ENCODE measurements at places on chromosomes 1 and 21. TPM values are rescaled to one million over a fixed set of nuclear protein-coding genes. Genes with fewer than 3 reads are reported as not detected.

DNA sequence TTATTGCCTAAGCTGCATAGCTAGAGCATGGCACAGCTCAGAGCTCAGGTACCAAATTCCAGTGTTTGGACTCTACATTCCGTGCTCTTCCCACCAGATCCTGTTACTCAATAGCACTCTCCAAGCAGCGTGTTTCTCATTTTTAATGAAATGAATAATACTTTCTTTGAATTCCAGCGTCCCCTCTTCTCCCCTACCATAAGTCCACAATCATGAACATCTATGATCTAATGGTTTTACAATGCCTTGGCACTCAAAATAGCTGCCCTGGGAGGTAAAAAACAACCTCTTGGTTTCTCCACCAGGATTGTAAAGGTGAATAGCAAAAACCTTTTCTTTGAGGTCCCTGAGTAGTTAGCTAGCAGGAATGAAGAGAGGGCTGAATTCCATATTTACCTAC is 480.0 kb upstream of the PKN2 start:
- DNase-seq, result no peak

DNA sequence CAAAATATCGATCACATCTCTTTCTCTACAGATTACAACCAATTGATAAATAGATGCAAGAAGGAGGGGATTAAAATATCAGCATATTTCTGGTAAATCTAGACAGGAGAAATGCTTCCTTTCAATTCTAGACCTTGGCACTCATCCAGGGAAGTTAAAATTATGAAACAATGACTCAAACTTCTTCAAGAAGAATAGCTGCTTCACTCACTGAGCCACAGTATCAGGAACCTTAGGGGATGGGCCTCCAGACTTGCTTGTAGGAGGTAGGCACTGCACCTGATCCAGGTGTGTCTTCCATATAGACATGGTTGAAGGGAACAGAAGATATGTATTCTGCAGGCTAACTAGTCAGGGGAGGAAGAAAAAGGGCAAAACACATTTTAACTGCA is 9.8 kb downstream of the SLAMF7 start:
- no peak for DNase-seq

- DNase-seq, result no peak
These were observed 33.8 kb upstream of the ERO1B start for GRCh38 chr1:236315518-236315917.

DNA sequence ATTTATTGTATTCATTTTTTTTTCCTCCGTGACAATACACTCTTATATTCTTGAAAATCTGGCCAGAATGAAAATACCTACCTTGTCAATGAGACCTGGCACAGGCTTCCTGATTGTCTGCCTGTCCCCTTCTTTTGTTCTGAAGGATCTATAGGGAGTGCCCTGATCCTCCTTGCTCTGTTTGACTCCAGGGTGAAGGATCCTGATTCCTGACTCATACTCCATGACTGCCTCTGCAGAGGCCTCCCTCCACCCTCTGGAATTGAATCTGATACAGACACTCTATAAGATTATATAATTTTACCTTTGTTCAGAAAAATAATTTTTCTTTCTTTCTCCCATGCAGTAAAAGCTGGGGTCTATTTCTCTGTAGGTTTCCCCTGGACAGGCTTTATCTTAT is 116.2 kb downstream of the HMCN1 start:
- no peak for DNase-seq

- DNase-seq, result no peak
These were observed 61.9 kb downstream of the WNT9A start for GRCh38 chr1:227885648-227886502.

DNA sequence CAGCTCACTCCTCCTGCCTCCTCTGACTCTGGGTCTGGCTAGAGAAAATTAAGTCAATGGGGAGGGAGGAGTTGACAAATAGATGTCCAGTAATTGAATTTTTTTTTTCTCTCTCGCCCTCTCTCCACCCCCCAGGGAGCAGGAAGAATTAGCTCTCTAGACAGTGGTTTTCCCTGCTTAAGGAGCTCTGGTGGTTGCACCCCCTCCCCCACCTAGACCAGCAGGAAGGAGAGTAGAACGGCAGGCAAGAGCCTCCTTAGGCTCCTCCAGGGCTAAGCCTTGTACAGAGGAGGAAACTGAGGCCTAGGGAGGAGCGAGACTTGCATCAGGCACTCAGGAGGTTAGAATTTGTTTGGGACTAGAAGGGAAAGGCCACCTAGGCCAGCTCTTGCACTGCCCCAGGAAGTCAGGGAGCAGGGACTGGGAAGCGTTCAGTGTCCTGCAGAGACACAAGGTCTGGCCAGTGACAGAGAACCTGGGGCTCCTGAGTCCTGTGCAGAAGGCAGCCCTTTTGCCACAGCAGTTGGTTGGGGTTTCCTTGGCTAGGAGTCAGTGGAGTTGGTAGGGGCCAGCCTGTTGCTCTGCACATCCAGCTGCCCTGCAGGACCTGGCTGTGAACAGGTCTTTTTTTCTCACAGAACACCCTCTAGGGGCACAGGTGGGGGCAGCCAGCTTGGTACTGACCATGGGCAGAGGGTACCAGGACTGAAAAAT is 49.5 kb upstream of the ACOT11 start:
- DNase-seq, result no peak

DNA sequence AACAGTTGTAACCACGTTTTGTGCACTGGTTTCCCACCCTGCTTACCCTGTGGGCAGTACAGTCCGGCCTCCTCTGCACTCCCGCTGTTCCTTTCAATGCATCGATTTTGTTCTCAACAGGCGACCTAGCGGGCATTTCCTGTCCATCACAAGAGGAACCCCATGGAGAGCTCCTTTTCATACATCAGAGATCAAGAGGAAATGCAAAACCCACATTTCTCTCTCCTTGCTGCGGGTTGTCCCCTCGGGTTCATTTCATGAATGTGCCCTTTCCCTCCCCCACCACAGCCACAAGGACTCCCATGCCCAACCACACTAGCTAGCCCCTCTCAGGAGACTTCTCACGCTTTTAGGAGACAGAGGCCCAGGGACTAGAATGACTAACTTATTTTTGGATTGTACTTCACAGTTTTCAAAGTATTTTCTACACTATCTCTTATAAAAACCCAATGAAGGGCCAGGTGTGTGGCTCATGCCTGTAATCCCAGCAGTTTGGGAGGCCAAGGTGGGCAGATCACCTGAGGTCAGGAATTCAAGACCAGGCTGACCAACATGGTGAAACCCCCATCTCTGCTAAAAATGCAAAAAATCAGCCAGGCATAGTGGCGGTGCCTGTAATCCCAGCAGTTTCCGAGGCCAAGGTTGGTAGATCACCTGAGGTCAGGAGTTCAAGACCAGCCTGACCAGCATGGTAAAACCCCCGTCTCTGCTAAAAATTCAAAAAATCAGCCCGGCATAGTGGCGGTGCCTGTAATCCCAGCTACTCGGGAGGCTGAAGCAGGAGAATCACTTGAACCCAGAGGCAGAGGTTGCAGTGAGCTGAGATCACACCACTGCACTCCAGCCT is 18.4 kb downstream of the ATP1A4 start:
- DNase-seq, result no peak

GRCh38 chr21:38448671-38449385 is 49.4 kb downstream of the ERG start:
- no peak for DNase-seq

DNA sequence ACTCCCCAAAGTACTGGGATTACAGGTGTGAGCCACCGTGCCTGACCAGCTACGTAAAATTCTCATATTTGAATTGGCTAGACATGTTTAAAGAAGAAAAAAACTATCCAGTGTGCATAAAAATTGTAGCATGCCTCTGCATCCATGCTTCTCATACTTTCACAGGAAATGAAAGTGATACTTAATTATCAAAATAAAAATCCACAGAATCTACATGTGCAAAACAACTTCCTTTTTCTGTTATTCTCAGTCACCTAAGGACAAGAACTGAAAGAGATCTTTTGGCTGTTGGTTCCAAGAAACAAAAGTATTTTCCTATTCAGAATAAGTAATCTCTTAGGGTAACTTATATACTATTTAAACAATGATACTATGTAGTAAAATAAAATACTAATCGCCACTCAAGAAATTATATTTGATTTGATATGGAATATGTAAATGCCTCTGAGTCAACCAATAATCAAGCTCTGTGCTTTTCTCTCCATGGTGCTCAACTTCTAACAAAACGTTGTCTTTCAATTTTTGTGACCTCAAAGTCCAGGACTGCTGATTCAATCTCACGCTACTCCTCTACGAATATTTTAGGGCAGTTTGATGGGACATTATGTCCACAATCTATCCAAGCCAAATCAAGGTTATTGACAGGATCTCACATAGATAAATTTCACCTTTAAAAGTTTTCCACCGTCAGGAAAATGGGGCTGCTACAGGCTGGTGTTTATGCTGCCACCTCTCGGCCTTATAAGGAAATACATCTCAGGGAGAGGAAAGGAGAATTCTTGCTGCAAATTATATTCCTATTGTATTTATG is 102.7 kb downstream of the ZNF281 start:
- no peak for DNase-seq

DNA sequence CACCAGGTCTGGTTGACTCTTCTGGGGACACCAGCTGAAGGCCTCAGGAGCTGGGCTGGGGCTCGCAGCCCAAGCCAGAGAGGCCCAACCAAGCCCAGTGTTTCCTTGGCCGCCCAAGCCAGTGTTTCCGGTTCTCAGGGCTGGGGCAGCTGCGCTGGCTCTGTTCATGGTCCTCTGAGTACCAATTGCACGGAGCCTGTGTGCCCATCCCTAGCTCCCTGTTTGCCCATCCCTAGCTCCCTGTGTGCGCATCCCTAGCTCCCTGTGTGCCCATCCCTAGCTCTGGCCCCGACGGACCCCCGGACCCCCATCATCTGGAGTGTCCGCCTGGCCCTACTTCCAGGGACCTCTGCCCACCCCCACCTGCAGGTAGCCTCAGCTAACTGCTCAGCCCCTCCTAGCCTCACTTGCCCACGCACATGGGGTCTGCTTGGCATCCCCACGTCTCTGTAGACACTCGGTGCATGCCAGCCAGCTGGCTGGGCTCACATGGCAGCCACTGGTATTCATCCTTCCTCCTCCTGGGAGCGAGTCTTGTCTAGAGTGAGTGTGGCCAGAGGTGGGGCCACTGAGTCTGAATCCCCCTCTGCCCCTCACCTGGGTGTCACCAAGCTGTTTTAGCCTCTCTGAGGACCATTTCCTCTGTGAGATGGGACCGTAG is 64.0 kb downstream of the WNT9A start:
- DNase-seq, result no peak

DNA sequence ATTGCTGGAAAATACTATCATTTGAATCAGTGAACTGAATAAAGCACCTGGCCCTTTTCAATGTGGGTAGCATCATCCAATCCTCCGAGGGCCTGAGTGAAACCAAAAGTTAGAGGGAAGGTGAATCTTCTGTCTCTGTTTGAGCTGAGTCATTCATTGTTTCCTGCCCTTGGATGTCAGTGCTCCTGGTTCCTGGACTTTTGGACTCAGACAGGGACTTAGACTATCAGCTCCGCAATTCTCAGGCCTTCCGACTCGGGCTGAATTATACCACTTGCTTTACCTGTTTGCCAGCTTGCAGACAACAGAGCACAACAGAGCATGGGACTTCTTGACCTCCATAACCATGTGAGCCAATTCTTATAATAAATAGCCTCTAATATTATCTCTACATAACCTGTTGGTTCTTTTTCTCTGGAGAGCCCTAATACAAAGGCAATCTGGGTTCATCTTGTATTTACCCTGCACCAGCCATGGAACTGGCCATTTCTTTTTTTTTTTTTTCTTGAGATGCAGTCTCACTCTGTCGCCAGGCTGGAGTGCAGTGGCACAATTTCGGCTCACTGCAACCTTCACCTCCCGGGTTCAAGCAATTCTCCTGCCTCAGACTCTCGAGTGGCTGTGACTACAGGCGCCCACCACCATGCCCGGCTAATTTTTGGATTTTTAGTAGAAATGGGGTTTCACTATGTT is 19.2 kb upstream of the VASH2 start:
- DNase-seq, result no peak

- no peak for DNase-seq
These were observed 178.3 kb downstream of the HMCN1 start for GRCh38 chr1:185912504-185912903.

GRCh38 chr1:186009039-186009737 is 275.0 kb downstream of the HMCN1 start:
- DNase-seq, result no peak

DNA sequence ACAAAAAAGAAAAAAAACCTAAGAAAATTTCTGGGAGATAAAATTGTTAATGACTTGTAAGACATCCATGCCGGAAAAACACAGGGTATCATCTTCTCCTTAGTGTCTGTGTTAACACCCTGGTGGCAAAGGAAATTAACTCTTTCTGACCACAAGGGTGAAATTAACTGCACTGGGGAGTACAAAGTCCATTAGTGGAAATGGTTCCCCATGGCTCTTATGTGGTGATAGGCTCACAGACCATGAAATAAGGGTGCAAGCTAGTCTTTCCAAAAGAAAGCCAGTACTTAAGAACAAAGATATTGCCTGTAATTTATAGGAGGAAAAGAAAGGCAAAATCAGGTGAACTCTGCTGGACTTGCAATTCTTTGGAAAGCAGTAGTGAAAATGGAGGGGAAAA is 185.4 kb downstream of the LRRIQ3 start:
- no peak for DNase-seq

- no peak for DNase-seq
These were observed 973.7 kb downstream of the LTN1 start for GRCh38 chr21:28018741-28019669.

GRCh38 chr1:178362747-178363146 is 134.0 kb downstream of the CLEC20A start:
- DNase-seq, result no peak

- no peak for DNase-seq
These were observed 100.3 kb downstream of the CACNA1E start for GRCh38 chr1:181583598-181583997.

DNA sequence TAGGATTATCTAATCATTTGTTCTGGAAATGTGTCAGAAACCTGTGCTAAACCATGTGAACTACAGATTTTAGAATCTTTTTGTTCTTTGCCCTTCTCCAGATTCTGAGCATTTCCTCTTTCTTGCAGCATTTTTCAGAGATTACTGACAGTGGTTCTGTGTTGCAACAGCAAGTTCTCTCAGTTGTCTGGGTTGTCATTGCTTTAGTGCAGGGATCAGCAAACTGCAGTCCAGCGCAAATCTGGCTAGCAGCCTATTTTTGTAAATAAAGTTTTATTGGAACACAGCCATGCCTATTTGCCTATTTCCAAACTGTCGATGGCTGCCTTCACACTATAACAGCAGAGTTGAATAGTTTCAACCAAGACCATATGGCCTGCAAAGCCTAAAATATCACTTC is 66.3 kb upstream of the LRRC8D start:
- peak; percentile 32 for DNase-seq

FLG gene
- not detected for total RNA-seq

PRDX6 gene
- 95.2 TPM for total RNA-seq

RAP1GAP gene
- total RNA-seq, result not detected

PLPPR5 gene
- not detected for total RNA-seq

PRAMEF14 gene
- not detected for total RNA-seq

CHI3L1 gene
- total RNA-seq, result not detected

HSD3B1 gene
- total RNA-seq, result not detected

GUCA2A gene
- not detected for total RNA-seq

CNR2 gene
- 5.3 TPM for total RNA-seq
